ENCODE measurements at places on chromosomes 4 and X.

DNA sequence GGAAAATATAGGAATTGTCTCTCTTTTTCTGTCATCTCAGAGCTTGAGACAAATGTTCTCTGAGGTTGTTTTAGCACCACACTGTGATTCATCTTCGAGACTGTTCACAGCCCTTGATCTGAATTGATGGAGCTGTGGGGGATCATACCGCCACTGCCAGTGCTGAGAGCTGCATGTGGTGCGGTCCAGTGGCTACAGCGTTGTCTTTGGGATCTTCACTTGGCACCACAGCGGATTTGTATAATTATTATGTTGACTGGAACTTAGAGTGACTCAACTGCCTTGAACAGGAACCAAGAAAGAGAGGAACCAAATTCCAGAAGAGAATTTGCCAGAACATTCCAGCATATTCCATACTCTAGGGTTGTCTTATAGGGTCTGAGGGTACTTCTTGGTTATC lies 29.1 kb downstream of the TBL1X start:
- DNase-seq, result no peak

- DNase-seq, result no peak
These were observed 261.7 kb upstream of the GNPDA2 start for GRCh38 chr4:44988011-44988410.

GRCh38 chr4:70759126-70759525 lies 37.4 kb downstream of the RUFY3 start:
- DNase-seq, result no peak

DNA sequence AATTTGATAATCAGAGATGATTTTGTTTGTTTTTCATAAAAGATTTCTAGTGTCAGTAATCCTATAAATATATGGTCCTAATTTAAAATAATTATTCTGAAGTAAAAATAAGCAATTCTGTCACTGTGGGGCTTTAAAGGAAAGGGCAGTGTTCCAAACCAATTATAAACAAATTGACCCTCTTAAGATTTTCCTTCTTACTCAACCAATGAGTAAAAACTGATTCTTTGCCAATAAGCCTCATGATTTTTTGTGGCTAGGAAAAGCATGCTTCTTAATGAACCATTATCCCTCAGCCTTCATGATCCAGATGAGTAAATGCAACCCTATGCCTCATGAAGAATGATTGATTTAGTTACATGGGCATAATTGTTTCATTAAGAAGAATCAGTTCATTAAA lies 1010.4 kb downstream of the ADGRL3 start:
- no peak for DNase-seq

- no peak for DNase-seq
These were observed 24.2 kb downstream of the AMMECR1 start for GRCh38 chrX:110293658-110294057.

- no peak for DNase-seq
These were observed 66.5 kb upstream of the PAGE1 start for GRCh38 chrX:49762175-49762720.

GRCh38 chrX:1895583-1895982 lies 280.7 kb downstream of the ASMT start:
- no peak for DNase-seq

DNA sequence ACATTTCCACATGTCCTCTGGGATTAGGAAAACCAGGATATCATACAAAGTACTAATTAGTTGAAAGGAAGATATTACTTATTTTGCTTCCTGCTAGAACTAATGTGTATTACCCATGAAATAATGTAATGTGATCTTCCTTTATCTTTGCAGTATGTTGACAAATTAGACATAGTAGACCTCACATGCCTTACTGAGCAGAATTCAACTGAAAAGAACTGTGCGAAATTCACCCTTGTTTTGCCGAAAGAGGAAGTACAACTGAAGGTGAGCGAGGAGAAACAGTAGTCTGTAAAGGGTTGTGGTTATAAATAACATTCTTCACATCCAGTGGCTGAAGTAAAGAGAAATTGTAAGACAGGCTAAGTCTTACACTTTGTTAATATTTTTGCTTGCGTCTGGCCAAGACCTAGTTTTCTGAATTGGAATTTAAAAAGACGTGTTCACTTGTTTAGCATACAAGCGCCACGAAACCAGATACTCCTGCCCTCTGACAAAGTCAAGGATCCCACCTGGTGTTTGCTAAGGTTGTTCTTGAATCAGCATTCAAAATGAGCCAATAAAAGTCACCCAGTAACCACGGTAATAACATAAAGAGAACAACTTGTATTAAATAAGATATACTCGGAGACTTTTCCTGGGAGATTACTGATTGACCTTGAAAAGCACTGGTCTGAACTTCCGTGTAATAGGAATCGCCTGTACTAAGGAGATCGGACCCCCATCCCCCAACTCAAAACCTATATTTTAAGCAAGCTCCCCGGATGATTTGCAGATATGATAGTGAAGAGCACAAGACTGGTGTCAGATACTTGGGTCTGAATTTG lies 16.9 kb downstream of the STAP1 start:
- peak; percentile 25 for DNase-seq

DNA sequence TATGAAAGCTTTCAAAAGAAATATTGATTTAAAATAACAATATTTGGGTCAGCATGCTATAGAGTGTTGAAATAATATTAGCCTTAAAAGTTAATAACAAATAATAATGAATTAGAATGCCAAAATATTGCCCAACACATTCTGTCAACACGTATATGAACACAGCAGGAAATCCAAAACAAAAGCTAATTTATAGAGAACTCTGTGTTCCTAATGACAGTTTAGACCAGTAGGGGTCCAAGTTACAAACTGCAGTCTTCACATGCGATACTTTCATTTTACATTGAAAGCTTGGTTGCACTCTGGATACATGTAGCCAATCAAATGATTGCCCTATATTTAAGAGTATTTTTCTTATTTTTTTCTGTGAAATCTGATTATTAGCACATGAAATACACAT lies 274.4 kb downstream of the DCTD start:
- DNase-seq, result no peak

- no peak for DNase-seq
These were observed 334.9 kb upstream of the ADGRL3 start for GRCh38 chr4:60865273-60865672.

DNA sequence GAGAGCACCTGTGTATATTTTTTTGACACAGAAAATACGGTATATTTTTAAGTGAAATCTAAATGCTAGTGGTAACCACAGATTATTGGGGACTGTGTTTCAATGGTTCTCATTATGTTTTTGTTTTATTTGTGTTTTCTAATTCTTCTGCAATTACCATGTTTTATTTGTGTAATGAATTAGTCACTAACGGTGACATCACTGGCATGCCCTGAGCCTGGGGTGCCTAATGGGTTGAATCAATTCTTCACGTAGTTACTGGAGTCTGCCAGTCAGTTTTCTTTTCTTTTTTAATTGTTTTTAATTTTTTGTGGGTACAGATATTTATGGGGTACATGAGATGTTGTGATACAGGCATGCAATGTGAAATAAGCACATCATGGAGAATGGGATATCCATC lies 168.8 kb downstream of the RELL1 start:
- no peak for DNase-seq

DNA sequence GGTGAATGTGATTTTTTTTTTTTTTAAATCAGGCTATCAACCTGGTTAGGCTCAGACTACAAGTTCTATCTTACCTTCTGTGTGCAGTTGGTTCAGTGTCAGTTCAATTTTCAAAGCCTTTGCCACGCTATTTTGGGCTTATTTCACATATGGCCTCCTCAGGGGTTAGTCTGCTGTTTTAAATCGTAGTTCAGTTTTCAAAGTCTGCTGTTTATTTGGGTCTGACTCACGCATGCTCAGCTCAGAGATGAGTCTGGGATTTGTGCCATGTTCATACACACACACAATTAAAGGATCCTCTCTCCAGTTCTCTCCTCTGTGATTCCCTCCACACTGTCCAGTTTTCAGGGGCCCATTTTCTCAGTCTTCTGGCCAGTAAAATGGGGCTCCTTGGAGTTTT lies 32.3 kb upstream of the ZFX start:
- no peak for DNase-seq

DNA sequence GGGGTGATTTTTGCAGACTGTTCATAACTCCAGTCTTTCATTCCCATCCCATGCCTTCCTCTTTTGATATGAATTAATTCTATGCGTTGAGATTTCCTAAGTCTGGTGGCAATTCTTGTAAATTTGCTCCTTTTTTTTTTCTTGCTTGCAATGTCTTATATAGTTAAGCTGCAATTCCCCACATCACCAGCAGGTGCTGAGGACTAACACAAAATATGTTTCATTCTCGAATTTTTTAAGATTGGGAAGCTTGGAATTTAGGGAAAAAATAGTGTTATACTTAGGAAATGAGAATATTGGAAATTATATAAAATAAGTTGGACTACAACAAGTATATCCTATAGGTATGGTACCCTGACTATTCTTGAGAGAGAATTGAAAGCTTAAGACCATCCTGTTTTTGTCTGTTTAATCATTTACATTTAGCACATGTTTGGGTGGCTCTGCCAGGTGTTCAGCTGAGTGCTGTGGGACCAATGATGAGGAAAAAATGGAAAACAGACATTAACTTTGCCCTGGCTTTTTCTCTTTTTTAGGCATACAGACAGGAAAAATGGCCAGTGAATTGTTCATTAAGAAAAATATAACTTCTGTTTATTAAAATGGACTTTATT lies 30.2 kb downstream of the AFF2 start:
- DNase-seq, result no peak

- no peak for DNase-seq
These were observed 983.6 kb downstream of the RPA4 start for GRCh38 chrX:97867266-97867665.

DNA sequence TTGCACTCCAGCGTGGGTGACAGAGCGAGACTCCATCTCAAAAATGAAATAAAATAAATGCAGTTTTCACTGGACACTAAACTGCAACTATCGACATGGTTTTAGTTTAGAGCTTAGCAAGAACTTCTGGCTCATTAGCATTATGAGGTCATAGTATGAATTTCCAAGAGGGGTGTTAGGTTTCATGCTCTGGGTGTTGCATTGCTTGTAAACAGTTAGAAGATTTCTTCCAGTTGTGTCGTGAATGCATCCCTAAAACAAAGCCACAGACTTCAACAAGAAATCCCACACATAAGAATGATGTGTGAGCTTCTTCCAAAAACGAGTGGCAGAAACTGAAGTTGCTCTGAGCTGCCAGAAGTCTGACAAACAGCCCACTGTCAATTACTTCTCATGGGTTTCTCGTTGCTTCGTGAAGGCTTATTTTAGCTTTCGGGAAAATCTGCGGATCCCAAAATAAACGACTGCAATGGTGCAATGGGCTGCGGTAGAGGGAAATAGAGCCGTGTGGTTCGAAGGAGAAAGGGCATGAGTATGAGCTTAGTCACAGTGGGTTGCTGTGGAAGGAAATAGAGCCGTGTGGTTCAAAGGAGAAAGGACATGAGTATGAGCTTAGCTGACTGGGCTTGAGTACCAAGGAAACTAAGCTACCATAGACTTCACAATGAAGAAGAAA lies 354.9 kb downstream of the DHRSX start:
- DNase-seq, result no peak

DNA sequence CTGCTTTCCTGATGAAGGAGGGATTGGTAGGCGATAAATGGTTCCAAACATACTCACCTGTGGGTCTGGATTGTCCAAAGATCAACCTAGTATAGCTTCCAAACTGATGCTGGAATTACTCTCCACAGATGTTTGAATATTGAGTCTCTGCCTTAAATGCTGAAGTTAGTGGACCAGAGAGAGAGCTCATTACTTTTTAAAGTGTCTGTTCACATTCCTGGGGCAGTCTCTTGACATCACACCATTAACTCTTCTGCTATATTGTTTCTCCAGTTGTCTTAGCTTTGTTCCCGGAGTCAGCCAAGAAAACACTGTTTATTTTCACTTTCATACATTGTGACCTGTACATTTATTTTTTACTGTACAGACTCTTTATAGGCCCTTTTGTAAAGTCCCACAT lies 35.4 kb downstream of the ARHGEF38 start:
- no peak for DNase-seq

DNA sequence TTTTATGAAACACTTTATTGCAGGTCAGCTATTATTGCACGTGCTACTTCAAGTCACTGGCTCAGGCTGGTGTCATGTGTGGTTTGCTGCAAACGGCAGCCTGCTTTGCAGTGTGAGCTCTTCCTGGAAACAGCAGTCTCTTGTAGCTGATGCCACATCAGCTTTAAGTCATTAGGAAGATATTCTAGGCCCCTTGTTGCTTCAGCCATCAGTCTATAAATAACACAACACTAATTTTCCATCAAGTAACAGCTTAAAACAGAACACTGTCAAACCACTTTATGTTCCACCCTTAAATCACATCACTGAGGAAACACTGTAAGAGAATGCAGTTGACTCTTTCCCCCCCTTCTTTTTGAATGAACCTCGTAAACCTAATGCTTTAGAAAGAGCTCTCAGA lies 93.8 kb downstream of the GATB start:
- DNase-seq, result no peak

DNA sequence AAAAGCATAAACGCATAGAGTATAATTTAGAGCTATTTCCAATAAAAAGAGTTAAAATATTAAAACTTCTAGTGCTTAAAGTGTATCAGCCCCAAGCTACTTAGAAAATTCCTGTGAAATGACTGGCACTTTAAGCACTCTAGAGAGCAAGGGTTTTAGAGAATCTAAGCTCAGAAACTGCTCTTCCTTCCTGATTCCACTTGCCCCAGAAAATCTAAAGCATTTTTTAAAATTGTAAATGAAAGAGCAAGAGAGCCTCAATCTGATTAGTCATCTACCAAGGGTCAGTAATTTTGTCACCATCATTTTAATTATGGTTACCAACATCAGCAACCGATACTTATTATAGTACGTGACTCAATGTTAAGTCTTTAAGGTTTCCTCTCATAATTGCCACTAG lies 25.0 kb downstream of the CTPS2 start:
- DNase-seq, result no peak

- no peak for DNase-seq
These were observed 96.5 kb upstream of the MAOA start for GRCh38 chrX:43559644-43560043.

GRCh38 chrX:54439960-54440871 lies at the start of gene TSR2:
TSR2 (plus strand) TSS chrX:54440404; CDS start chrX:54440422, 18 bp downstream.
- DNase-seq, result peak; percentile 41

DNA sequence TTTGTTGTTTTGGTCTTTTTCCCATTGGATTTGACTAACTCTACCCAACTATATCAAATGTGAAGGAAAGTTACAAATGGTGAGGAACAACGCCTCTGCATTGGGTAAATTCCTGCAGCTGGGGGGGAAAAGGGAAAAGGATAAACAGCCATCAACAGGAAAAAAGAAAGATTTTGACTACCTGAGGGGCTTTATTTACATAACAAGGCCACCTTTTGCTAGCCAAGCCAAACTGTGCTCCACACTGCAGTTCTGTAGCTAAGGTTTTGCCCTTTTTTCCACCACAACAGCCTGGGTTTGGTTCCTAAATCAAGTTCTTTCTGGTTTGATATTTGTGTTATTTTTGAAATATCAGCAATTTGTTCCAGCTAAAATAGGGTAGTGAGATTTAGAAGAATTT lies 40.8 kb downstream of the RHOXF2B start:
- no peak for DNase-seq
